ENCODE measurements at places on chromosomes 7 and 10.
A peak's percentile ranks its signal among the peaks of the same experiment; 100 is the strongest.

GRCh38 chr7:70317356-70317755 is 719.1 kb downstream of the AUTS2 start:
- no peak for DNase-seq

DNA sequence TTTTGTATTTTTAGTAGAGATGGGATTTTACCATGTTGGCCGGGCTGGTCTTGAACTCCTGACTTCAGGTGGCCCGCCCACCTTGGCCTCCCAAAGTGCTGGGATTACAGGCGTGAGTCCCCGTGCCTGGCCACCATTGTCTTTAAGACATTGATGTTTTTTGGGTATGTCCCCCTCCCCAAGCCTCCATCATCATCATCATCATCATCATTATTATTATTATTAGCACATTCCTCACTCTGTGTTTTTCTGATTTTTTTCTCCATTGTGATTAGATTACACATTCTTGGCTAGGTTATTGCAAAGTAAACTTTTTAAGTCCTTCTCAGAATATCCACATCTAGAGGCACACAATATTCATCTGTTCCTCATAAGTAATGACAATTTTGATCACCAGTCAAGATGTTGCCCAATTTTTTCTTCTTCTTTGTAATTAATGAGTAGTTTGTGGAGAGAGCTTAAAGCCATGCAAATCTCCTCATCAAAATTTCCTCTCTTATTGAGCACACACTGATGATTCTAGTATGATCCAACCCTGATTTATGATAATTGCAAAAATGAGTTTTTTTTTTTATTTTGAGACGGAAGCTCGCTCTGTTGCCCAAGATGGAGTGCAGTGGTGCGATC is 47.5 kb downstream of the EPC1 start:
- DNase-seq, result no peak

- DNase-seq, result no peak
Measured at GRCh38 chr7:136061433-136061832, 84.3 kb upstream of the MTPN start.

DNA sequence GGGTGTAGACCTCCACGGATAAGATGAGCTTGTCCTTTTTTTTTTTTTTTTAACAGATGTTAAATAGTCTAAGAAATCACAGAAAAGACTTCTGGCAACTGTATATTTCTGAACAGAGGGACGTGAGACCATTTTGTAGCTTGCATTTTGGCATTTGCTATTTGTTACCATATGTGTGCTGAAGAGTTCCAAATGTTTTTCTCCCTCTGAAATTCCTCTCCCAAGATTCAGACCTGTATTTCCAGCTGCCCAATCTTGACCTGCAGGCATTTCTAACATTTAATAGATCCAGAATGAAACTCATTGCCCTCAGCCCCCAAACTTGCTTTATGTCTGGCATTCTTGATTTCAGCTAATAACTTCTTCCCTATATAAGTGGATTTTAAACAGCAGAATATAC is 223.1 kb upstream of the FZD1 start:
- no peak for DNase-seq

DNA sequence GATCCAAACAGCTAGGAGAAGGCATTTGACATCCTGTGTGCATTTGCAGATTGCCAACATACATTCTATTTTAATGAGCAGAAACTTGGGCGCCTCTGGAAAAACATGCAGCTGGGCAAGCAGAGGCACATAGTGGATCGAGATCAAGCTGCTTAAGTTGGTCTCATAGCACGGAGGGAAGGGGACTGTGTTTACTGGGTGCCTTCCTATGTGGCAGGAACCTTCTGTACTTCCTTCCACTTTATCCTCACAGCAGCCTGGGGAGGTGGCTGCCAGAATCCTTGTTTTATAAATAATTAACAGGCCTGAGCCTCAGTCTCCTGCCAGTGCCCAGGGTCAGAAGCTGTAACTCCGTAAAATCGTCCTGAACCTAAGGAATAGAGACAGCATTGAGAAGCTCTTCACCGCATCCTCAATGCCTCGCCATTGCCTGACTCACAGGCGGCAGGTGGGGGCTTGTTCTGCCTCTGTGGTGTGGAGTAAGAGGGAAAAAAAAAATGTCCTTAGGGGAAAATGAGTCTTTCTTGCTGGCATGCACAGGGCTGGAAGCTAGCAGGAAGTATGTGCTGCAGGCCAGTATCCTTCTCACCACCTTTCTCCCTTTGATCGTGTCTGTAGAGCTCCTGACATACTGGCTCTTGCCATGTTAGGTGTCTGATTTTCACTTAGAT is 6.2 kb downstream of the VWA2 start:
- no peak for DNase-seq

DNA sequence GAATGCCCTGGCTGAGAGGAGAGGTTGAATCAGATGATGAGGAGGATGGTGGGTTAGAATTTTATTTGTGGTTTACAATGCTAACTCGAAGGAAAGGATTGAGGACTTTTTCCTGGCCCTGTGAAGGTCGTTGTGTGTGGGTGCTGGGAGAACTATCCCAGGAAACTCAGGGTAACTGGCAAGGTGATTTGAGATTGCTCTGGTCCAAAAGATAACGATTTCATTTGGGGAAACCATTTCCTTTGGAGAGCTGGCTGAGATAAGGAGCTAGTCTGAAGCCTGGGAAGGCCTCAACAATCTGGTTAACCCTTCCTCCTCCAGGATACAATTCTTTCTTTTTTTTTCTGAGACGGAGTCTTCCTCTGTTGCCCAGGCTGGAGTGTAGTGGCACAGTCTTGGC is 33.0 kb downstream of the HK1 start:
- DNase-seq, result no peak

DNA sequence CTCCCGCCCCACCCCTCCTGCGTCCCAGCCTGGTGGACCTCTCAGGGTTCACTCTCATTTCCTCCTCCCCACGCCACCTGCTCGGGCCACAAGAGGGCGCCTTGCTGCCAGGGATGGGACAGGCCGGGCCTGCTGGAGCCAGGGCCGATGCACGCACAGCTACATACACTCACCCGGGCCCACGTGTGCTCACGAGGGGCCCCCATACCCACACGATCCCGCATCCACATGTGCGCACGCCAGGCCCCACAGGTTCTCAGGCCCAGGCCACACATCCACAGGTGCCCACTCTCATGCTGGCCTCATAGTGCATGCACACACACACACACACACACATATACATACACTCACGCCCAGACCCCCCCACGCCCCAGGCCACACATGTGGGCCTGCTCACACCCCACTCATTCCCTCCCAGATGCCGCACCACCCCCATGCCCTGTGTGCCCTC is 68.6 kb downstream of the LHPP start:
- peak; percentile 97 for DNase-seq

GRCh38 chr10:27743012-27743876 is 2.4 kb downstream of the MKX start:
- DNase-seq, result peak; percentile 70

GRCh38 chr7:141156407-141156806 is 82.5 kb downstream of the TMEM178B start:
- no peak for DNase-seq

DNA sequence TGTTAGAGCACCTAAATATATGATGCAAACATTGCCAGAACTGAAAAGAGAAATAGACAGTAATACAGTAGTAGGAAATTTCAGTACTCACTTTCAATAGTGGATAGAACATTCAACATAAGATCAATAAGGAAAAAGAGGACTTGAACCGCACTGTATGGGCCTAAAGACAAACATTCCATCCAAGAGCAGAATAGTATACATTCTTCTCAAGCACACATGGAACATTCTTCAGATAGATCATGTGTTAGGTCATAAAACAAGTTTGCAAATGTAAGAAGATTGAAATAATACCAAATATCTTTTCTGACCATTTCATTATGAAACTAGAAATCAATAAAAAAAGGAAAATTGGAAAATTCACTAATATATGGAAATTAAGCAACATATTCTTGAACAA is 185.4 kb upstream of the FOXP2 start:
- DNase-seq, result no peak

- no peak for DNase-seq
Measured at GRCh38 chr10:71666639-71667386, 52.8 kb downstream of the C10orf105 start.

DNA sequence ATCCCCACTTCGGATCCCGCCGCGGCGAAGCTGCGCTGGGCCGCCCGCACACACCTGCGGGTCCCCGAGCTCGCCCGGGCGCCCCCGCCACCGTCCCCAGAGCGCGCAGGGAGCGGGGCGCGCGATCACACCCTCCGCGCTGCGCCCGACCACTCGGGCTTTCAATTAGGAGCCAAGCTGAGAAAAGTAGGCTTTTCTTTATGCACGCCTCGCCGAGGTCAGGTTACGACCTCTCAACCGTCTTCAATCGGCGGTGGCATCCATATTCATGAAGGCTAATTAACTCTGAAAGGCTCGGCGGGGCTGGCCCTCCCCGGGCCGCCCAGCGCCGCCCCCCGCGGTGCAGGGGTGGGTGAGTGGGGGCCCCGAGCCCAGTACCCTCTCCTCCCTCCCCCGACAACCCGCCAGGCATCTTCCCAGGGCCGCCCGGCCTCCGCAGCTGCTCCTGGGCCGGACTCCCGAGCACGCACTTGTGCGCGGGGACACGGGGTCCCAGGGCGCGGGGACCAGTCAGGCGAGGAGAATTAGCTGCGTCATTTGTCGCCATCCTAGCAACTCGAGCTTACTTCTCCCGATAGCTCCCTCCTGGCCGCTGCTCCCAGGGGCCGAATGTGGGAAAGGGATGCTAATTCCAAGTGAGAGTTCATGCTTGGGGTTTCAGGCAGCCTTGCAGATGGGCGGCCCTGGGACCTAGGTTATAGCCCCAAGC is 155.5 kb upstream of the LYZL2 start:
- DNase-seq, result peak; percentile 84

GRCh38 chr7:71750290-71750689 is 618.3 kb downstream of the GALNT17 start:
- no peak for DNase-seq

DNA sequence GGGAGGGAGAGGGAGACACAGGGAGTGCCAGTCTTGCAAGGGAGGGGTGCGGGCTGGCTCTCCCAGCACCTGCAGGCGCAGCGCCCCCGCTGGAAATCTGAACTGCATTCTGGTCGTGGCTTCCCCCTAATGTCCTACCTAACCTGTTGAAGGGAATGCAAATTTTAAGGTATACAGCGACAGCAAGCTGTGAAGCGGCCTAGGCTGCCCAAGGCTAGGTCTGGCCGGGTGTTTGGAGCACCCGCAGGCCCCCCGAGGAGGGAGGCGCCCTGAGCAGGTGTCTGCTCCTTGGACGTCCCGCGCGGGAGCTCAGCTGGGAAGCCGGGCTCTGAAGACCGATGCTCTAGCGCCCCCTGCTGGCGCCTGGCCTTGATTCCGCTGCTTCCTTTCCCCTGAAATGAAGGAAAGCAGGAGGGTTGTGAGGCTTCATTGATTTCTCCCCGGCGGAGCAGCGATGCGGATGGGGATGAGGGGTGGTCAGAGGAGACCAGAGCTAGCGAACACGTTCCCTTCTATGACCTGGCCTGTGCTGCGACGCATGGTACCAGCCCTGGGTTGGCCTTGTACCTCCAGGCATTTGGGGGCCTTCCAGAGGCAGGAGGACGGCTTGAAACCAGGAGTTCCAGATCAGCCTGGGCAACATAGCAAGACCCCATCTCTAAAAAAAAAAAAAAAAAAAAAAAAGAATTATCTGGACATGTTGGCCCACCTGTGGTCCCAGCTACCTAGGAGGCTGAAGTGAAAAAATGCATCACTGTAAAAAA is 601.3 kb downstream of the GALNT17 start:
- DNase-seq, result peak; percentile 40

DNA sequence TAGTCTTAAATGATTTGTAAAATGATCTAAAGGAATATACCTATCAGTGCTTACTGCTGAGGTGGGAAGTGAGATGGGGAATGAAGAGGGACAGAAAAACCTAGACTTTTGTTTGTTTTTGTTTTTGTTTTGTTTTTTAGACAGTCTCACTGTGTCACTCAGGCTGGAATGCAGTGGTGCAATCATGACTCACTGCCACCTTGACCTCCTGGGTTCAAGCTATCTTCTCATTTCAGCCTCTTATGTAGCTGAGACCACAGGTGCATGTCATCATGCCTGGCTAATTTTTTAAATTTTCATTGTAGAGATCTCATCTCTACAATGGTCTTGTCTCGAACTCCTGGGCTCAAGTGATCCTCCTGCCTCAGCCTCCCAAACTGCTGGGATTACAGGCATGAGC is 116.4 kb upstream of the SEM1 start:
- DNase-seq, result no peak

- no peak for DNase-seq
Measured at GRCh38 chr10:102219370-102219769, 6.7 kb upstream of the ELOVL3 start.

DNA sequence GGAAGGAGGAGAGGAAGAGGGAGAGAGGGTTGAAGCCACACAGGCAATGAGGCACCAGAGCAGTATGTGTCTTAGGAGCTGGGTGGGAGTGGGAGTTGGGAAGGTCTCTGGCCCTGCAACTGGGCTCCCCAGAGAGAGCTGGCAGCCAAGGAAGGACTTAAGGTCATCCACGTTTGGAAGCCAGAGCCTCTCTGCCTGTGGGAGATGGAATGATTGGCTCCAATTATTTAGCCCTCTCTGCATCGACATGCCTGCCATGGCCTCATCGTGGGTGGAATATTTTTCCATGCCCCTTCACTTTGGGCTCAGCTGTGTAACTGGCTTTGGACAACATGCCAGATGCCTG is 478.5 kb downstream of the RPS24 start:
- no peak for DNase-seq

DNA sequence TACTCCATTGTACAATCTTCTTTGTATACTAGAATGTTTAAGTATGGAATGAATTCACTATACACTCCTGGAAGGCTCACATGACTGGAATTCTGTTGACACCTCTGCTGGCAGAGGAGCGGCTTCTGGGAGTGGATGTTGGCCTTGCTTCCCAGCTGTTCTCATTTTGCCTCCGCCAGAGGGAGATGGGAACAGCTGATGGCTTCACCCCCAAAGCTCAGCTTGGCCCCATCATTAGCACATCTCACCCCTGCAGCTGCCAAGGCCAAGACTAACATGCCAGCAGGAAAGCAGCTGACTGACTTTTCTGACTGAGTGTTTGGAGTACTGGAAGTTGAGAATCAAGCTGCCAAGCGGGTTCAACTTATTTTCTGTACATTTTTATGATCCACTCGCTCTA is 15.1 kb downstream of the ADAM12 start:
- DNase-seq, result no peak

GRCh38 chr7:44046321-44047061 is 2.0 kb downstream of the DBNL start:
- no peak for DNase-seq

- DNase-seq, result no peak
Measured at GRCh38 chr10:49736564-49737113, 25.5 kb downstream of the OGDHL start.

GRCh38 chr10:683448-684071 is 5.9 kb downstream of the DIP2C start:
- DNase-seq, result no peak

- peak; percentile 62 for DNase-seq
Measured at GRCh38 chr7:23470330-23471105, at the start of gene IGF2BP3. Gene IGF2BP3 (minus strand): TSS chr7:23470491. CDS start chr7:23470110, 381 bp downstream.

GRCh38 chr7:94087664-94088352 is 83.7 kb upstream of the BET1 start:
- peak; percentile 13 for DNase-seq

GRCh38 chr10:52129410-52130178 is 184.5 kb upstream of the DKK1 start:
- DNase-seq, result no peak
